ENCODE measurements at places on chromosomes 11 and 22.

DNA sequence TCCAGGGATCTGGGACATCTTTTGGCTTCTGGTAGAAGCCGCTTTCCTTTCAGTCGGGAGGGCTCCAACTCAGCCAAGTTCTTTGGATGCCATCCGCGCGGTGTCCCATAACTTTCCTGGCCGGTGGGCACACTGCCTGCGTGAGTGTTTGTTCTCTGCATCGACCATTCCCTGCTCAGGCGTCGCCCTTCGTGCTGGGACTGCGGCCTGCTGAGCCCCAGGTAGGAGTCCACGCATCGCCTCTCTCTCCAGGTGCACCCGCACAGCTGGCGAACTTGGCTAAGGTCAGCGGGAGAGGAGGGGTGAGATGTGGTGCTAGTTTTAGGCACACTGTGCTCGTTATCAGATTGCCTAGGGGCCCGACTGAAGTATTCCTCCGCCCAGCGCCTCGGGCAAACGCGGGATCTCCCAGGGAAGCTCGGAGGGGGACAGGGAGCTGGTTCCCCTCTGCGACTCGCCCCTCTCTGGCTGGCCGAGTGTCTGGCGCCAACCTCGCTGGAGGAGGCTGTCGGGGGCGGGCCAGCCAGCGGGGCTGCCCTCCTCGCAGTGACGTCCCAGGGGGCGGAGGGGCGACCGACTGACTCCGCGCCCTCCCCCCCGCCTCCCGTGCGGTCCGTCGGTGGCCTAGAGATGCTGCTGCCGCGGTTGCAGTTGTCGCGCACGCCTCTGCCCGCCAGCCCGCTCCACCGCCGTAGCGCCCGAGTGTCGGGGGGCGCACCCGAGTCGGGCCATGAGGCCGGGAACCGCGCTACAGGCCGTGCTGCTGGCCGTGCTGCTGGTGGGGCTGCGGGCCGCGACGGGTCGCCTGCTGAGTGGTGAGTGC lies at the start of gene LAYN:
Gene LAYN (plus strand): TSS at position 607 of the 823 bp plus-strand sequence. CDS start 124 bp downstream, at position 731.
- DNase-seq, result no peak

- DNase-seq, result no peak
Observed at GRCh38 chr11:108496643-108497256, 1.4 kb downstream of the POGLUT3 start.

DNA sequence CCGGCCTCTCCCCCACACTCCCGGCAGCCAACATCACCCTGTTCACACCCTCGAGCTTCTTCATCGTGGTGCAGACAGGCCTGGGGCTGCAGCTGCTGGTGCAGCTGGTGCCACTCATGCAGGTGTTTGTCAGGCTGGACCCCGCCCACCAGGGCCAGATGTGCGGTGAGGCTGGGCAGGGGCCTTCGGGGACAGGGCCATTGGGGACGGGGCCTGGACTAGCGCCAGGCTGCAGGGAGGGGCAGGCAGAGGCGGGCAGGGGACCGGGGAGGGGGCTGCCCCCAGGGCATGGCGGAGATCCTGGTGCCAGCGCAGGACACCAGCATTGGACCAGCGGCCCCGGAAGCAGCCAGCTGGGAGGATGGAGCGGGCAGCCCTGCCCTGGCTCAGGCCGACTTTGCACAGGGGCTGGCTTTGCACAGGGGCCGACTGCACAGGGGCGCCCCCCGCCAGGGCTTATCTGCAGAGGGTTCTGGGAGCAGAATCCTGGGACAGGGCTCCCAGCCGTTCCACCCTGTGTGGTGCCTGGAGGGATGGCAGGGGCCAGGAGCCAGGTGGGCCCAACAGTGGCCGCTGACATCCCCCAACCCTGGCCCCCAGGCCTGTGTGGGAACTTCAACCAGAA lies 8.6 kb downstream of the MUC5B start:
- DNase-seq, result no peak

GRCh38 chr11:75565221-75565814 lies 3.3 kb downstream of the SERPINH1 start:
- DNase-seq, result no peak

DNA sequence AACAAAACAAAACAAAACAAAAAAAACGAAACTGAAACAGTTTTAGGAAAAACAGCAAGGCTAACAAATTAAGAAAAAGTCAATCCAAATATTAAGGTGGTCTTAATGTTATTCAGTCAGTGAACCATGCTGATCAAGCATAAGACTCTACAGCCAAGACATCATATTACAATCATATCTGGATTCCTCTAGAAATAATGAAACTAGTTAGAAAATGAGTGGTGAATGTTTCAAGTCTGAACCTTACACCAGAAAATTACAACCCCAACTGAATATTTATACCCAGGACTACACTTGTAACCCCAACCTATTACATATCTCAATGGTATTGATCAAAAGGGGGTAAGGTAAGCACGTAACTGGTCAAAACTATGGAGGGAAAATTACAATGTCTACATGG lies 48.8 kb downstream of the ACAT1 start:
- DNase-seq, result no peak

All from DMS153 (cell line).